ENCODE measurements at places on chromosomes 7 and 10.

- DNase-seq, result no peak
These were observed 24.5 kb upstream of the IL6 start for GRCh38 chr7:22702516-22702915.

GRCh38 chr10:13882119-13882711 lies 295.4 kb downstream of the PRPF18 start:
- peak; percentile 57 for DNase-seq

DNA sequence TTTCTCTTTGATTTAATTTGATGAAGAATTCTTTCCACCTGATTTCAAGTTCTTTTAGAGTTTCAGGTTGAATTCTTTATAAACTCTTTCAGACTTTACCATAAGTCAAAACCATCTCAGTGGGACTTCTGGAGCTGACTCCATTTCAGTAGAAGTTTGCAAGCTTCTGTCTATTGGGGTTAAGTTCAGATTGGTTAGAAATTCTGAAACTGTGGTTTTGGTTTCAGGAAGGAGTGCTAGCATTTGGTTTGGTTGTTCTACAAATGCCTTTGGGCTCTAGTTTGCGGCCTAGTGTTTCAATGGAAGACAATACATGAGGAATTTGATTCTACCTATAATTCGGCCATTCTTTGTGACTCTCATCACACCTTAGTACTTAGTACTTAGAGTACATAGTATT lies 176.8 kb upstream of the RHOBTB1 start:
- no peak for DNase-seq

GRCh38 chr7:115676080-115676479 lies 354.5 kb downstream of the TFEC start:
- peak; percentile 60 for DNase-seq

DNA sequence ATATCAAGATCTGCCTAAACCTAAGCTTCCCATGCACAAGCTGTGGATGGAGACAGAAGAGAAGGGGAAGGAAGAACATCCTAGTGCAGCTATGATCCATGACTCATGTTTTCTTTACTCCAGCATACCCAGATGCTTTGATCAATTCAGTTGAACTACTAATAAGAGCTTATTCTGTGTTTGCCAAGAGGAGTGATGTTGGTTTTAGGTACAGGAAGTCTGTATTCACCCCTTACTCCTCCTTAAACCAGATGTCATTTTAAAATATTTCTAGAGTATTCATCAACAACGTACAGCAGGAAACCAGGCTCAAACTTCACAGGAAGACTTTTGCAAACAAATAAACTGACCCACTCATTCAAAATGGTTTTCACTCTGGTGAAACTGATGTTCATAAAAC lies 29.2 kb downstream of the PANK1 start:
- DNase-seq, result no peak

DNA sequence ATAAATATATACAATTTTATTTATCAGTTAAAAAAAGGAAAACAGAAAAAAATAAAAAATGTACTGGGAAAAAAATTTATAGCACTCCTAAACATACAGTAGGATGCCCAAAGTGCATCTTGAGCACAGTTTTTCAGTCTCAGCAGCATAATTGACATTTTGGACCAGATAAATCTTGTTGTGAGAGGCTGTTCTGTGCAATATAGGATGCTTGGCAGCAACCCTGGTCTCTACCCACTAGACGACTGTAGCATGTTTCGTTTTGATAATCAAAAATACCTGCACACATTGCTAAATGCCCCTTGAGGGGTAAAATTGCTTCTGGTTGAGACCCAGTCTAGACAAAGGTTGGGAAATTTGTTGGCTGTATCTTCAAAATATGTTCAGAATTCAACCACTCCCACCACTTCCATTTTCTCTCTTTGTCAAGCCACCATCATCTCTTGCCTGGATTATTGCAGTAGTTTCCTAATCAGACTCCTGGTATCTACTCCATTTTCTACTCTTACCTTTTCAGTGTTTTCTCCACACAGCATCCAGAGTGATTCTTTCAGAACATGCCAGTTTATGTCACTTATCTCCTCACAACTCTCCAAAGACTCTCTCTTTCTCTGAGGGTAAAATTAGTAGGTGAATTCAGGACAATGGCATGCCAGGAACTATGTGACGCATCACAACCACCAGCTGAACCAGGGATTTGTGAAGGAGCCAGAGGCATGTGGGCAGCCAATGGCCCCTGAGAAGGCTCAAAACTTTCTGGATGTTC lies 91.4 kb downstream of the GPR85 start:
- DNase-seq, result peak; percentile 57

DNA sequence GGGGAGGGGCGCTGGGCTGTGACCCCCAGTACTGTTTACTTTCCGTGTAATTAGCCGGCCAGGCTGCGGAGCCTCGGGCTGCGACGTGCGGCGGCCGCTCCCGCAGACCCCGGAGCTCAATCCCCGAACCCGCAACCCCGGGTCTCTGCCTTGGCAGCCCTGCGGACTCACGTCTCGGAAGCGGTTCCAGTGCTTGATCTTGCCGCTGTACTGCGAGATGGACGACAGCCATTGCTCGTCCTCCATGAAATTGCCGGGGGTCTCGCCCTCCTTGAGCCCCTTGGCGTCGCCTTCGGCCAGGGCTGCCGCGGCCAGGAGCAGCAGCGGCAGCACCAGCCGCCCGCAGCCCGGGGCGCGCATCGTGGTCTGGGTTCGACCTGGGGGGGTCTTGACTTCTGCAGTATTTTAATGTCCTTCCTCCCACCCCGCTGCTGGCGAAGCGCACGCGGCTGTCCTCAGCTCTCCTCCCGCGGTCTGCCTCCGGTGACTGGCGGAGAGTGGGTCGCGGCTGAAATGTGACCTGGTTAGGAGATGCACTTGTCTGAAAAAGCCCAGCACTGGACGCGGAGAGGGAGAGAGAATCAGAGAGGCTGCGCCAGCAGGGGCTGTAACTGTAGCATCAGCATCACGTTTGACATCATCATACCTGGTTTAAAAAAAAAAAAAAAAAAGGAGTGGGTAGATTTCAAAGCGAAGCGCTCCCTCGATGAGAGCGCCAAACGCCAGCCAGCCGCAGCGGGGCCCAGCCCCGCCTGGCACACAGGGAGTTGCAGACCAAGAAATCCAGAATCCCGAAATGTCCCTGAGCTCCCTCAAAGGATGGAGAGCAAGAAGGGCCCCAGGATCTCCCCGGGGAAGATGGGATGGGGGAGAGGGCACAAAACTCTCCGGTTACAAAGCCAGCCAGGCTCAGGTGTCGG lies at the start of gene SPOCK2:
SPOCK2 (minus strand) TSS at position 583 of the 920 bp plus-strand sequence; CDS start at position 360, 223 bp downstream.
- DNase-seq, result no peak

DNA sequence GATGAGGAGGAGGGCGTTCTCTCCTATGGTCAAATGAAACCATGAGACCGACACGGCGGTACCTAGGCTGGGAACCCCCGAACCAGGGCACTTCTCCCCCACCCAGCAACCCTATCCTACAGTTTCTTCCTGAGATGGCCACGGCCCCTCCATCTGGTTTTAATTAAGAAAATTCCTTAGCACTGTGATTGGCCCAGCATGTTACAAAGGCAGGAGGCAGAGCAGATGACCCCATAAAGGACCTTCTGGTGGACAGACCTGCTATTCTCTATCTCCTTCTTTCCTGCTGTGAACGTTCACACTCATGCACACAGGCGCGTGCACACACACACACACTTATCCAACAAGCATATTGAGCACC lies 129.4 kb downstream of the RGS10 start:
- DNase-seq, result peak; percentile 60

DNA sequence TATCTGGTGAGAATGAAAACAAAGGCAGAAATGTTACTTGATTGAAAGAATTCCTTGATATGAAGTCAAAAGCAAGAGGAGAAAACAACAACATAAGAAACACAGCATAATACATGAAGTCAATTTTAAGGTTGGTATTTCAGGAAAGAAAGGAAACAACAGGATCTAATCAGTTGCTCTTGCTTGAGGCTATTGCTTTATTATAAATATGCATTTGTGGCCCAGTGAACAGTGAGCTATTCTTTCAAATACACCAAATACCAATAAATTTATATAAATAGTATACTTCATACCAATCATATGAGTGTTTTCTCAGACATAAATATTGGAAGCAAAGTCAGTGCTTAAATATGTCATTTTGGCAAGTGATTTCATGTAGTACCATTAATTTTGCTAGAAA lies 806.6 kb downstream of the NXPH1 start:
- DNase-seq, result no peak

- DNase-seq, result no peak
These were observed 25.1 kb downstream of the UPP1 start for GRCh38 chr7:48114115-48114514.

DNA sequence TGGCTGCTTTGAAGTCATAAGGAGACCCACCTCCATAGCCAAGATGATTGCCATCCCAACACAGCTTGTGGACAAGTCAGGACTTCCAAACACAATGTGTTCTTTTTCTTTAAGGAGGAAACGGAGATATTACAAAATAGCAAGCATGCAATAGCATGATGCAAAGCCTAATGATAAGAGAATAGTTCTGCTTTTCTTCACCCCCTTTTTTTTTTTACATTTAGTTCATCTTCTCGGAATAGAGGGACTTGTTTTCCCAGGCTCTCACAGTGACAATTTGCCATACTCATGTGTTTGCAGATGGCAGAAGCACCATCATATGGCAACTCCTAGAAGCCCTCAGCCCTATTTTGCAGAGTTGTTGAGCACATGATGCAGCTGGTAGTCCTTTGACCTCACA lies 119.8 kb downstream of the ITGB8 start:
- DNase-seq, result no peak

DNA sequence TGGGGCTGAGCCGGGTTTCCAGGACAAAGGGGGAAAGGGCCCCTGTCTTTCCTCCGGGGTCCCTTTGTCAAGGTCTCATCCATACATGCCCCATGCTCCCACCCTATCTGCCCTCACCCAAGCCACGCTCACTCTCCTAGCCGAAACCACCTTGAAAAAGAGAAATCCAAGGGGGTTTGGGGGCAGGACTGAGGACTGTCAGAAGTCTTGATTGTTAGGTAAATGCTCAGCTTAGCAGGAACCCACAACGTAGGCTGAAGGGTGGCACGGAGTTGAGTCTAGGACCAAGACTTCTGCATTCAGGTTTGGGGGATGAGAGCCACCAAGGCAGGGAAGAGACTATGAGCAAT lies 719 bp upstream of the PGAM2 start:
- DNase-seq, result no peak

DNA sequence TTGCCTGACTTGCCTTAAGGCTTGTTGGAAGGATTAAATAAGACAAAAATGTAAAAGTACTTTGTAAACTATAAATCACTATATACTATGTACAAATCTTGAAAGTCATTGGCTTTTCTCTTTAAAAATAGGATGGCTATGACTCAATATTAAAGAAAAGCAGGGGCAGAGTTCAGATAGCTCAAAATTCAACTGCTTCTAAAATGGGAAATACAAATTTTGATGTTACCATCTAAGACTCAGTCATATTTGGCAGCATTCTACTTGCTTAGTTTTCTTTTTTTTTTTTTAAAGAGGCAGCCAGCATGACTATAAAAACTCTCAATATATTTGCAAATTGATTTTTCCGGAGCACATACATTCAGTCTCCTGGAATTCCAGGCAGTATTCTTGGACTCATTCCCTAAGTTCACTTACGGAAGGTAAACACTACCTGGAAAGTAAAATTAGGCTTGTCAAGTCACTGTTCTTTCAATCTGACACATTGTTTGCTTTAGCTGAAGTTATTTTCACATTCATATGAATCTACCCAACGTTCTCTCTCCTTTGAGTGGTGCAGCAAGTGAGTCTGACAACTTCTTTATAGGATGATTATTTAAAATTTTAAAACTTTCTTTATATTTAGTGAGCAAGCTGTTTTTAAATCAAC lies 133.8 kb upstream of the CCDC6 start:
- DNase-seq, result no peak

- DNase-seq, result no peak
These were observed 45.1 kb downstream of the CUX1 start for GRCh38 chr7:101862280-101863220.

DNA sequence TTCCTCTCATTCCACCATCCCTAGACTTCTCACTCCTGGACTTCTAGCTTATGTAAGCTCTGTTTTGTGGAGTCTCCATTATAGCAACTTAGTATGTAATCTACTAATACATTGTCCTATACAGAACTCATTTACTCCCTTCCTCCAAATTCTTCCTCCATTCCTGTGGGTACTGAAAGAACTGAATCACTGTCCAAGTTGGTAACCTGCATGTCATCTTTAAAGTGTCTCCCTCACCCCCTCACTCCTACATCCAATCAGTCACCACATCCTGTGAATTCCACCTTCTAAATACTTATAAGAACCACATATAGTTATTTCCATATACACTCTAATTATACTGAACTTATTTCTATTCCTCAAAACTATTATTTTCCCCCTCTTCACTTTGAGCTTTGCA lies 20.3 kb downstream of the AASS start:
- no peak for DNase-seq

GRCh38 chr7:107658467-107658866 lies 2.2 kb upstream of the SLC26A4 start:
- peak; percentile 3 for DNase-seq

DNA sequence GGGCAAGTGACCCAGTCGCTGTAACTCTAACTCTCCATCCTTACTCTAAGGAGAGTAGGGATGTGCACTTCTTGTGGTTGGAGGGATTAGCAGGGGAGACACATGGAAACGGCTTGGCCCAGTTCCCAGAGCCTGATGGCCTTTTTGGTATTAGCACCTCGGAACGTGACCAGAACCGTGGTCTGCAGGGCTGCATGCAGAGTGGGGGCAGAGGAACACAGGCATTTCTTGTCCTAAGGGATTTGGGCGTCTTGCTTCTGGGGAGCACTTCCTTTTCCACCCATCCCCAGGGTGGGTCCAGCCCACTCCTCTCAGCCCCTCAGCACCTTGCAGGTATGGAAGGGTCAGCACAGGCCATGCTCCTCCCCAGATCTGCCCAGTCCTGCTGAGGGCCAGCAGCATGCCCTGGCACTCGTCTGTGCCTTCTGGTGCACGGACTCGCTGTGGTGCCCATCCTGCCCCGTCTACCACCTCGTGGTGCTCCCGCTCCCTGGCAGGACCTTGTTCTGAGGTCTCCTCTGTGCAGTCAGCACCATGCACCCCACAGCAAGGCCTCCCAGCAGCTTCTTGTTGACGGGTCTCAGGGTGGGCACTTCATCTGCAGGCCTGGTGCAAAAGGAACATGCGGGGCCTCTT lies 109.6 kb downstream of the ACTR3B start:
- DNase-seq, result no peak

DNA sequence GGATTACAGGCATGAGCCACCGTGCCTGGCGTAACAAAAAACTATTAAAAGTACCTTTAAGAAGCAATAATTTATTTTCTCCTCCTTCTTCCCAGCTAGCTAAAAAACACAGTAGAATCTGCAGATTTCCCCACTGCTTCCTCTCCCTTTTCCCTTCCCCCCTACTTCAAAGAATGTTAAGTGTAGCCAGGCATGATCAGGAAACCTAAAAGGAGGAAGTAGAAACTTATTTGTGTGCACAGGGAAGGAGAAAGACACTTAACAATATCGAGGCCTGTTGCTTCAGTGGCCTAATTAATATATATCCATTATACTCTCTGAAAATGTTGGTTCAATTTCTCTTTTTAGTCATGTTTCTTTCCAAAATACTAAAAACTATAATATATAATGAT lies 127.7 kb downstream of the NRBF2 start:
- DNase-seq, result no peak

- DNase-seq, result no peak
These were observed 12.6 kb downstream of the CYP3A5 start for GRCh38 chr7:99667179-99667578.
